Type B pancreatic cell (in vitro differentiated cells): ENCODE measurements at places on chromosomes 16 and 17.
A peak's percentile ranks its signal among the peaks of the same experiment; 100 is the strongest.

DNA sequence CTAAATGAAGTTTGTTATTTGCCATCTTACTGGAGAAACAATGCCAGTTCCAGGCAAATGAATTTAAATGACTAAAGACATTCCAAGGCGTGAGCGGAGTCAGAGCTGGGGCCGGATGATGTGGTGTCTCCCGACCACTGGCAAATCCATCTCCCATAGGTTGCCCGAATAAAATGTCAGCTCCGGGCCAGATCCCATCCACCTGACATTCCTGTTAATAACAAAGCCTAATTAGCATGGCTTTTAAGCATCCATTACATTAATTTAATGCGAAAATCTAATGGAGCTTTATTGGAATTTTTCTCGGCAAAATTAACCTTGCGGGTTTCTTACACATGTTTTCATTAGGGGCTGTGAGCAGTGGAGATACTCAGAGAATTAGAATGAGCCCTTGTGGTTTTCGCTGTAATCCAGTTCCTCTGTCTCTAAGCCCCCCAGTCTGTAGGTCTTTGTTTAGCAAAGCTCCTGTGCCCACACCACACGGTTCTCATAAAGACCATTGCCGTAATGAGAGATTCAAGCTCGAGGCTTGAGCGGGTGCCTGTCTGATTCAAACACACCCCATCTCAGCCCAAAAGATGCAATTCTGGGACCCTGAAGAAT lies 123.3 kb downstream of the CCT6B start:
- no peak for DNase-seq

DNA sequence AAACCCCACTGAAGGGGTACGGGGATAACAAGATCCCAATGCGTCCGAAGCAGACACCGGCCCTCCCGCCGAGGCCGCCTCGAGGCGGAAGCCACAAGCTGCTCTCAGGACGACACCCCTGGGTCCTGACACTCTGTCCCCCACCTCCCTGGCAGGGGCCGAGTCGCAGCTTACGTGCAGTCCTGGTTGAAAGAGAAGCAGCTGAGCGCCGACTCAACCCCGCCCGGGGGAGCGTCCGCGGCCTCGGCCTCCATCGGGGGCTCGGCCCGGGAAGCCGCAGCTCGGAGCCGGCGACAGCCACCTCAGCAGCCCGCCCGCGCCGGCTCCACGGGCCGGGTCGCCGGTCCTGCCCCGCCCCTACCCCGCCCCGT lies at the start of gene WIPI1:
Gene WIPI1, minus strand, starts transcription at position 329 of the 371 bp plus-strand sequence. Its CDS starts 75 bp downstream, at position 254.
- peak; percentile 74 for DNase-seq

GRCh38 chr16:46884513-46885293 lies 541 bp downstream of the GPT2 start:
- no peak for DNase-seq

DNA sequence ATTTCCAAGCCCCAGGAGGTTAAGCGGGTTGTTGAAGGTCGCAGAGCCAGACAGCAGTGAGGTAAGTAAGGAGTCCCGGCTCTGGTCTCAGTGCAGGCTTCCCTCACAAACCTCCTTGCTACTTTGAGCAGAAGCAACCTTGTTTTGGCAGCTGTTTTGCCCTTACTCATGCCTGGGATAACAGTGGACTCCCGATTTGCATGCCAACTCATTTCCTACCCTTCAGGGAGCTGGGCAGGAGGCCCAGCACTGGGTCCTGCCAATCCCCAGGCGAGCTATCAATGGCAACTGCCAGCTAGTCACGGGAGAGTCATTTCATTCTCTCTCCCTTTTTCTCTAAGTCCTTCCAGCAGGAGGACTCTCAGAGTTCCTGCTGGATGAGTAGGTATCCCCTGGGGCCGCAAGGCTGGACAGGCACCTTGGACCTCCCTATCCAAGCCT lies 72.0 kb upstream of the KSR1 start:
- no peak for DNase-seq

- DNase-seq, result no peak
These were observed 166.4 kb downstream of the CEP112 start for GRCh38 chr17:66025551-66025950.

DNA sequence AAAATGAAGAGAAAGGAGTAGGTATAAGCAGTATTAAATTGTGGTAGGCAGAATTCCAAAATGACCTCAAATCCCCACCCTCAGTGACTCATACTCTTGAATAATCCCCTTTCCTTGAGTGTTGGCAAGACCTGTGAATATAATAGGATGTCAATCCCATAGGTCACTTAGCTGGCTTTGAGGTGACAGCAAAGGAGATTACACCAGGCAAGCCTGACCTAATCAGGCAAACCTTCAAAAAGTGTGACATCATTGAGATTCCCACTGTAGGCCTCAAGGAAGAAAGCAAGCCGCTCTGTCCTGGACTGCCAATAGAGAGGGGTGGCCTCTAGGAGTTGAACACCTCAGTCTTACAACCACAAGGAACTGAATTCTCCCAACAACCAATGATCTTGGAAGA lies 535.2 kb downstream of the RBFOX1 start:
- no peak for DNase-seq

- no peak for DNase-seq
These were observed 74.1 kb downstream of the TMEM132E start for GRCh38 chr17:34653511-34653910.

DNA sequence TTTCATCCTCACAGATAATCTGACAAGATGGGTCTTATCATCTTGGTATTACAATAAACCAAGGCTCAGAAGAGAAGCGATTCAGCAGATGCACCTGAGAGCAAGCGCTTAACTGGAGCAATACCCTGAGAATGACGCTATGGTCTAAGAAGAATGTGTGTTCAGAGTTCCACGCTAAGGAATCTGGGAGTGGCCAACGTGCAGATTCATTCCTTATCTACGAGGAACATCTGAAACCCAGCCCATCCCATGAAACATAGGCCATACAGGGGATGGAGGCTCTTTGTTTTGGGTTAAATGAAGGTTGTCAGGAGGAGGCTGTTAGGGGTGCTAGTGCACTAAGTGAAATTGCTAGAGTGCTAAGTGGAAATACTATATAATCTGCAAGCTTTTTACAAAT lies 28.5 kb upstream of the KDM8 start:
- no peak for DNase-seq

- DNase-seq, result no peak
These were observed 177.6 kb downstream of the IRF8 start for GRCh38 chr16:86076606-86077005.

DNA sequence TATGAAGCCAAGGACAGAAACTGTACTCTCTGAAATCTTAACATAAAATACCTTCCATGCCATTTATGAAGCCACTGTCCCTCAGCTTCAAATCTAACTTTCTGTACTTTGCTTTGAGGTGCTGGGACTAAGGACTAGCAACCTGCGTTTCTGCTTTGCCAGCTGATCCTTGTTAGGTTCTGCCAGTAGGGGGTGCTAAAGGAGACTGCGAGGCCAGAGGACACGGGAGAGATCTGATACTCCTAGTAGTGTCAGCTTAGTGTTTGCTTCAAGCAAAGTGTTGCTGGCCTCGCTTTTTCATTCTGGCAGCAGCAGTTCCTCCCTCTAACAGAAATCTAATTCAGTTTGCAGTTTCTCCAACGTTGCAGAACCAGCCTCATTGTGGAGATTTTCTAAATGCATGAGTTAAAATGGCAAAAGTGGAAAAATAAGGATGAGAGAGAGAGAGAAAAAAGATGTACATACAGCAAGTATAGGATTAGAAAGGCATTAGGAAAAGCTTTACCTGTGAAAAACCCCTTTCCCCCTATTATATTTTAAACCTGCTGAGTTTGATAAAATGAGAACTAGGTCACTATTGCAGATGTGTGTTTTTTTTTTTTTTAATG lies 297.5 kb downstream of the CA10 start:
- DNase-seq, result no peak

DNA sequence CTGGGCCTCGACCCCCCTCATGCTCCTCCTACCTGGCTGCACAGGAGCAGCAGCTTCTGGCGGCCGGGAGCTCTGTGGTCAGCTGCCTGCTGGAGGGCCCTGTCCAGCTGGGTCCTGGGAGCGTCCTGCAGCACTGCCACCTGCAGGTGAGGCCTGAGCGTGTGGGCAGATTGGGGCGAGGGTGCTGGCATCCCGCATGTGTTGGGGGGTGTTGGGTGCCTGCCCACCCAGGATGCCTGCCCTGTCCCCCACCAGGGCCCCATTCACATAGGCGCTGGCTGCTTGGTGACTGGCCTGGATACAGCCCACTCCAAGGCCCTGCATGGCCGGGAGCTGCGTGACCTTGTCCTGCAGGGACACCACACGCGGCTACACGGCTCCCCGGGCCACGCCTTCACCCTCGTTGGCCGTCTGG lies 16.5 kb downstream of the FCSK start:
- no peak for DNase-seq

DNA sequence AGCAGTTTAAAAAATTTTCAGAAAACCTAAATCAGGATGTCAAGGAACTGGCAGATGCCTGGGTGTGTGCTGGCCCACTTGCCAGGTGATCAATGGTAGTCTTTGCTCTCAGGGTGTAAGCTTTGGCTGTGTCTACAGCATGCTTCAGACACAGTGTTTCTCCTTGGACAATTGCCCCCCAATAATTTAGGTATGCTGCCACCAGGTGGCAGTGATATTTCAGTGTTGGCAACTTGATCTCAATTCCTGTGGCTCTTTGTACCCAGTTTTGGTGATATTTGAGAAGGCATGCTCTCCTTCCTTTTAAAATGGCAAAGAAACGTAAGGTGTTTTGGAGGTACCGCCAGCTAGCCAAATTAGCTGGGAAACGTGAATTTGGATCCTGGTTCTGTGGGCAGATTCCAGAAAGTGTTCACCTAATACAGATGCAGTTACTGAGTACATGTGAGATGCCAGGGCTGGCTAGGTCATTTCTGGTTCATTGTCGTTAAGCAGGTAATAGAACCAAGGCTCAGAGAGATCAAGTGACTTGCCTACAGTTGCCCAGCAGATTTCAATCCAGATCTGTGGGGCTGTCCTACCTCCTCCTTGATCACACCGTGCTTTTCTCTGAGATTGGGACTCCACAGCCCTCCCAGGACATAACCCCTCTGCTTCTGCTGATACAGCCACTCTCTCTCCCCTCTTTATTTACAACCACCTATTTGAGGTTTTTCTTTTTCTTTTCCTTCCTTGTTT lies 155.6 kb upstream of the PLCG2 start:
- DNase-seq, result no peak

- peak; percentile 50 for DNase-seq
These were observed 21.9 kb upstream of the NXPH3 start for GRCh38 chr17:49553676-49554335.

DNA sequence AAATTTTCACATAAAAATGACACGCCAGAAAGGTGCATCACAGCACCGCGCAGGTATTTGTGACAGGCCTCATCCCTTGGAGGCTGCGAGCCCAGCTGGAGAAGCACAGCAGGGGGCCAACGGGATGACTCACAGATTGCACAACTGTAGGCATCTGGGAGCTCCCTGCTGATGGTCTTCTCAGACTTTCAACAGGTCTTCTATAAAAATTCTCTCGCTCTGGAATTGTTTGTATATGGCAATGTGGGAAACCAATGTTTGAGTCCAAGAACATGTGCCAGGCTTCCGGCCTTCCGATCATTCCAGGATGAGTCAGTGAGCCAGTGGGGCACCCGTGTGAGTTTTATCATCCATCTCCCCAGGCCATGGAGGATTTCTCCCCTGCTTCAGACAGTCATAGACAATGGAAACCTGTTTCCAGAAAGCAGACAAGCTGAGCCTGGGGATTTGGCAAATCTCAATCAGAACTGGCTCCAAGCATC lies 24.1 kb upstream of the ADORA2B start:
- DNase-seq, result no peak

DNA sequence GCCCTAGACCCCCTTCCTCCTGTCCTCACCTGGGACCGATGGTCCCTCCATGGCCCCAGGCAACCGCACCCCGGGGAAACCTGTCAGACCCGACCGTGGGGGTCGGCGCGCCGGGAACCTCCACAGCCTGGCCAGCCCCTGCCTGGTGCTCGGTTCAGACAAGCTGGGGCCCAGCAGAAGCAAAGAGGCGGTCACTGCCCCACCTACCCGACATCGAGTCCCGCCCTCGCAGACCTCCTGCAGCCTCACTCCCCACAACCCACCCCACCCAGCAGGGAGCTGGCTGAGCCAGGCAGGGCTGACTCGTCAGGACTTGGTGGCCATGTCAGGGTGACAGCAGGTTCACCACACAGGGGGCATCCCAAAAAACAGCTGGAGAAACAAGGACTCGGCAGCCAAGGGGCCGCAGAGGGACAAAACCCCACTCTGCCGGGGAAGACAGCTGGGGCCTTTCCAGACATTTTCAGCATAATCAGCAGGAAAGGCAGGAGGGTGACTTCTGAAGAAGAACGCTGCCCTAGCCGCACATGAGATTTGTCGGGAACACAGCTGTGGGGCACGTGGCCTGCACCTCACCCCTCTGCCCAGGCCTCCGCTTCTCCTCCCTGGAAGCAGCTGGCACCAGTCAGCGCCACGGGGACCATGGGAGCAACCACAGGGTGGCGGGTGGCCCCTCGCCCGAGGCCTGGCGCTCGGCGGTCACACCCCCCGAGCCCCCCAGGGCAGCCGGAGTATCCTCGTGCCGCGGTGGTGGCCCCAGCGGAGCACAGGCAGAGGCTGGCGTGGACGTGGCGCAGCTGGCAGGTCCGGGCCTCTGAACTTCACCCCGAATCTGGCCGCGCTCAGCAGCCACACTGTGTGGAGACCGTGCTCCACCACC lies 22.9 kb downstream of the GNPTG start:
- DNase-seq, result no peak

GRCh38 chr17:3718201-3718600 lies 5.5 kb upstream of the HASPIN start:
- no peak for DNase-seq

- no peak for DNase-seq
These were observed 22.6 kb downstream of the ZFHX3 start for GRCh38 chr16:73025151-73025855.

GRCh38 chr16:63230421-63231040 lies 1194.3 kb upstream of the CDH8 start:
- DNase-seq, result no peak

DNA sequence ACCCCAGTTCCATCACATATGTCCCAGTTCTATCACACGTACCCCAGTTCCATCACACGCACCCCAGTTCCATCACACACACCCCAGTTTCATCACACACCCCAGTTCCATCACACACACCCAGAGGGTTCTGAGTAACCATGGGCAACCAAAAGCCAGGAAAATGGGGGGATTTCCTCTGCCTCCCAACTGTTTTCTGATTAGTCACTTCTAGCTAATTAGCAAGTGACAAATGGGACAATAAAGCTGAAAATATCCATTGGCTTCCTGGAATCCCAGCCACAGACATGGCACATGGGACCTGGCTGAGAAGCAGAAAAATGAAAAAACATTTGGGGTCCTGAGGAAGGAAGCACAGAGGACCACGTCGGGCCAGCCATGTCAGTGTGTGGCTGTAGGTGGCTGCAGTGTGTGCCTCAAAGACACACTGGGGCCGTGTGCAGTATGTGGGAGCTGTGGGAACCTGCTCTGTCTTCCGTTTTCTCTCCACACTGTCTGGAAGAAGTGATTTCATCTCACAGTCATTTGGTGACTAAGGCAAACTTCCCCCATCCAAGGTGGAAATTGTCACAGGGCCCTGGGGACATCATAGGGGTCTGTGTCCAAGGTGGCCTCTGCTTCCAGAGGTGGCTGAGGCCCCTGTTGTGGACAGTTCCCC lies 106.7 kb downstream of the CMIP start:
- no peak for DNase-seq

- no peak for DNase-seq
These were observed 203.4 kb upstream of the FOXF1 start for GRCh38 chr16:86306811-86307513.
